ENCODE measurements at places on chromosomes 7 and 10. TPM values are rescaled to one million over a fixed set of nuclear protein-coding genes. Genes with fewer than 3 reads are reported as not detected.

The DLX6 gene
- not detected for polyA plus RNA-seq

The SFTPA1 gene
- polyA plus RNA-seq, result not detected

- no peak for DNase-seq
- no peak overlapping the region for H3K4me3 ChIP-seq
- H3K27ac ChIP-seq, result no peak overlapping the region
Observed at GRCh38 chr7:75532639-75533038, 40.5 kb downstream of the SPDYE5 start.

GRCh38 chr7:123641901-123642300 lies 13.8 kb upstream of the LMOD2 start:
- DNase-seq, result no peak
- no peaks in the 10 kb centered on the region for H3K4me1 ChIP-seq
- no peaks in the 10 kb centered on the region for H3K36me3 ChIP-seq
- no peak overlapping the region for H3K4me3 ChIP-seq
- no peak overlapping the region for H3K27ac ChIP-seq

DNA sequence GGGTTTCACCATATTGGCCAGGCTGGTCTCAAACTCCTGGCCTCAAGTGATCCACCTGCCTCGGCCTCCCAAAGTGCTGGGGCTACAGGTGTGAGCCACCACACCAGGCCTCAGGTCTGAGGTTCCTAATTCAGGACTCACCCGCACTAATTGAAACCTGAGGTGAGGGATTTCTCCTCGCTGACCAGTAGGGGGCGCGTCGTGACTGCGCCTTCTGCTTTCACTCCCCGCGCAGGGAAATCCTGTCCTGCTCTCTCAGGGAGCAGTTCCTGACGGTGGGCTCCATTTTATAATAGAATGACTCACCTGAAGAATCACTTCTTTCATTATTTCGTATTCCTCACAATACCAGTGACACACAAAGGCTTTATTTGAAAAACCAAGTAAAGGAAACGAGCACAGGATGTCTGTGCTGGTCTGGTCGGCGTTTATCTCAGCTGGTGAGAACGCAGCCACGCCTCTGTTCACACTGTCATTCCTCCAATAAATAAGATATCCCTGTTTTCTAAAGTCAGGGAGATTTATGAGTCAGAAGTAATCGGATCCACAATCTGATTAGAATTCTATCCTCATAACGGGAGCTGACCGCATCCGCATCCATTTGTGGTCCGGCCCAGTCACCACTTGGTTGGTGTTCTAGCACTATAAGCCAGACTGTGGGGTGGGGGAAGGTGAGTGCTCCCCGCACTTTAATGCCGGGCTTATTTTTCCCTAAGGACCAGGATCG lies 35.4 kb downstream of the BAG3 start:
- no peaks in the 10 kb centered on the region for H3K27me3 ChIP-seq
- peak overlapping the region; percentile 71 for H3K4me3 ChIP-seq
- H3K27ac ChIP-seq, result peak overlapping the region; percentile 21
- no peaks in the 10 kb centered on the region for H3K36me3 ChIP-seq
- H3K4me1 ChIP-seq, result peaks cover 9% of the 10 kb centered on the region
- peak; percentile 80 for DNase-seq

The TRPV6 gene
- polyA plus RNA-seq, result 0.08 TPM

GRCh38 chr10:99766302-99766681 lies 16.1 kb upstream of the ABCC2 start:
- H3K36me3 ChIP-seq, result peaks cover 42% of the 10 kb centered on the region
- H3K4me1 ChIP-seq, result peaks cover 2% of the 10 kb centered on the region
- no peak overlapping the region for H3K27ac ChIP-seq
- no peak overlapping the region for H3K4me3 ChIP-seq
- no peak for DNase-seq

- H3K27me3 ChIP-seq, result no peaks in the 10 kb centered on the region
- H3K27ac ChIP-seq, result no peak overlapping the region
- peaks cover 34% of the 10 kb centered on the region for H3K36me3 ChIP-seq
- H3K4me3 ChIP-seq, result no peak overlapping the region
- no peak for DNase-seq
Observed at GRCh38 chr7:2965301-2965700, 78.4 kb downstream of the CARD11 start.

DNA sequence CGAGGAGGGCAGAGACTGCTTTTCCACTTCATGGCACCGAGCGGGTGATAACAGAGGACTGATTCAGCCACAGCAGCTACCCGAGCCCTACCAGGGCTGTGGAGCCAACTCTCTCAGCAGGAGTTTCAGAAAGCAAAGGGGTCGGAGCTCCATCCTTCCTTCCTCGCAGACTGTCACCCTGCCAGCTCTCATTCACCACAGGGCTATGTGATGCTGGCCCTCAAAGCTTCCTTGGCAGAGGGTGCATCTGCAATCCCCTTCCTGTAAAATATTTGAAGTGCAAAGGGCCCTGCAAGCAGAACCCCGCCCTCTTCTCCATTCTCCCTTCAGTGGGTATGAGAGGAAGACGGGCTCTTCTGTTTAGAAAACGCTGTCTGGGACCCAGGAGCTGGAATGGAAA lies 105.3 kb upstream of the LYZL2 start:
- peaks cover 7% of the 10 kb centered on the region for H3K27me3 ChIP-seq
- H3K4me1 ChIP-seq, result no peaks in the 10 kb centered on the region
- no peak overlapping the region for H3K27ac ChIP-seq
- H3K36me3 ChIP-seq, result no peaks in the 10 kb centered on the region

The SRGN gene
- 301 TPM for polyA plus RNA-seq

- H3K27ac ChIP-seq, result no peak overlapping the region
- no peak overlapping the region for H3K4me3 ChIP-seq
- DNase-seq, result no peak
- H3K4me1 ChIP-seq, result no peaks in the 10 kb centered on the region
- no peaks in the 10 kb centered on the region for H3K36me3 ChIP-seq
- H3K27me3 ChIP-seq, result no peaks in the 10 kb centered on the region
Observed at GRCh38 chr7:97418312-97418711, 300.8 kb downstream of the SDHAF3 start.

DNA sequence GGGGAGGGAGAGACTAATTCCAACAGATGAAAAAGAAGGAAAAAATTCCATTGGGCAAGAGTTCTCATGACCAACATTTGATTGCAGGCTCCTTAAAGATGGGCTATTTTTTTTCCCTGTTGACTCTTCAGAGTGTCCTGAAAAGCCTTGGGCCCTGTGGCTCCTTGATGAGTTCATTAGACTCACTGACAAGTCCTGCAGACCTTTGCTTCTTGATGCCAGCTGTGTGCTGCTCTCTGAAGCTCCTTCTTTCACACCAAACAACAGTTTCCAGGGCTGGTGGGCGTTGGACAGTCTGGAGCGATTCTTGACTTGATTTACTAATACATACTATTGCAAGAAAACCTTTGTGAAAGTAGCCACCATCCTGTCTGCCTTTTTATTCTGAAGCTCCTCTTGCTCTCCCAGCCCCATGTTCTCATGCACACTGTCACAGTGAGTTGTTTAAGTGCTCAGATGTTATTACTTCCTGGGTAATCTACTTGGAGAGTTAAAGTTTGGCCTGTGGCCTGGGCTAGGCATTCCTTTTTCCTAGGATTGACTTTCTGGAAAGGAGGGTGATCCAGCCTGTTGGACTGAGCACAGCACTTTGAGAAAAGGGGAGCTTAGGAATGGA lies 250.3 kb downstream of the PTEN start:
- H3K36me3 ChIP-seq, result no peaks in the 10 kb centered on the region
- H3K4me1 ChIP-seq, result peaks cover 13% of the 10 kb centered on the region
- no peaks in the 10 kb centered on the region for H3K27me3 ChIP-seq
- no peak overlapping the region for H3K4me3 ChIP-seq
- no peak overlapping the region for H3K27ac ChIP-seq
- no peak for DNase-seq

DNA sequence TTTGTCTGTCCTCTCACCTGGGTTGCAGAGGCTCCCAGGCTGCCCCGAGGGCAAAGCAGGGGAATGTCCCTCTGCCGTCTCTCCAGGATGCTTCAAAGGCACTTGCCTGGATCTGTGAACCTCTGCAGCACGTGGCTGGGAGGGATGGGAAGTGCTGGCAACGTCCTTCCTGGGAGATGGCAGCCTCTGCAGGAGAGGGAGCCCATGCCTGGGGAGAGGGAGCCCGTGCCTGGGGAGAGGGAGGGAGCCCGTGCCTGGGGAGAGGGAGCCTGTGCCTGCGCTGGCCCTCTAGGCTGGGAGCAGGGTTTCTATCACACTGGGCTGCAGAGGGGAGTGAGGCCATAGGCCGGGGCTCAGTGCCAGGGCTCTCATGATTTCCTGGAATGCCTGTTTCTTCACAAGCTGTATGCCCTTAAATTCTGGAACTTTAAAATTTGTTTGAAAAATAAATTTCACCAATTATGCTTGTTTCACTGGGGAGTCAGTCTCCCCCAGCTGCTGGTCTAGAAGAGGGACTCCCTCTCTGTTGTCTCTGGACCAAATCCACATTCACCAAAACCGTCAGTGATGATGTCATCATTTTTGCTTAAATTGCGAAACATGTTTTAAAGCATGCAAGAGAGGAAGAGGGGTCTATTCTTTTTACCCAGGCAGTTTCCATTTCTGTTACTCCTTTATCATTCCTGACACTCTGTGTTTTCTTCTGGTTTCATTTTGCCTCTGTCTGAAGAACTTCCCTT lies 135.7 kb downstream of the DNAJB6 start:
- no peak for DNase-seq
- no peaks in the 10 kb centered on the region for H3K27me3 ChIP-seq
- H3K36me3 ChIP-seq, result peaks cover 14% of the 10 kb centered on the region

The MSMB gene
- not detected for polyA plus RNA-seq

DNA sequence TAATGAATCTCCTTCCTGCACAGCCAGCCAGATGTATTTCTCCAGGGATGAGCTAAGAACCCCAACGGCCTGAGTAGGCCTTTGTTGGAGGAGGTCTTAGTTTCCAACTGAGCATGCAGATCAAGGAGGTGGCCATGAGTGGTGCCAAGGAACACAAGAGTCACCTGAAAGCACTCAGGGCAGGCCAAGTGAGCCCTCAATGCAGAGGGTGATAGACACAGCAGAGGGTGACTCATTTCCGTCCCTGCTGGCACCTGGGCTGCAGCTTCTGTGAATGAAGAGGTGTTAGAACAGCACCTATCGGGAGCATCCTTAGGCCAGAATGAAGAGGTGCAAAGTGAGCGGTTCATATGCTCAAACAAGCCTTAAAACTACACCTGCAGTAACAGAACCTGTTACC lies 211.8 kb downstream of the FRMD4A start:
- no peak for DNase-seq
- H3K27me3 ChIP-seq, result no peaks in the 10 kb centered on the region
- H3K4me1 ChIP-seq, result no peaks in the 10 kb centered on the region

DNA sequence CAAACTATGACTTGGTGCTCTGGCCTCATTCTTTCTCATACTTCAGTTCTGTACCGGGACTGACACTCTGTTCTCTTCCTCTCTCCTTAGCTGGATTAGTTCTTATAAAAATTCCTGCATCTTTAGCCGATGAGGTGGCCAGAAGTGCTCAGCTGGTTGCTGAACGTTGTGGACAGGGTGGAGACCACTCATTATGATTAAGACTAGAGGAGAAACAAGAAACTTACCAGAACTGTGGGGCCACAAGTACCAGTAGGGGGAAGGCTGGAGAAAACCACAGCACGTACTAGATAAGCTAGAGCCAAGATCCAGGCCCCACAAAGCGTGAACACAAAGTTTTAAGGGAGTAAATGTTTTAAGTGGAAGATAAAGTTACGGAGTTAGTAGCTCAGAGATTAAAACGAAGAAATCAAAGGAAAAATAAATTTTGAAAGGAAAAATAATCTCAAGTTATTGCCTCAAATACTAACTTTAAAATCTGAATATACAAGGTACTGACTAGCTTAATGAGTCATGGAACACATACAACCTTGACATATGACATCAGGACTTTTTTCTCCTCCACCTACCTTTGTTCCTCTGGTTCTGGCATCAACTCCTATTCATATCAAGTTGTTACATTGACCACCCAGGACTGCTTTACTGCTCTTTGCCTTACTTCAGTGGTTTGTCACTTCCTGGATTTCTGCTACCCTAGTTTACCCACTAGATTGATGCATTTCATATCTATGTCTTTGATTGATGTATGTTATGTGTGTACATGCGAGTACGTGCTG lies 469.0 kb downstream of the TFEC start:
- no peaks in the 10 kb centered on the region for H3K4me1 ChIP-seq
- H3K4me3 ChIP-seq, result no peak overlapping the region
- H3K36me3 ChIP-seq, result no peaks in the 10 kb centered on the region
- H3K27me3 ChIP-seq, result no peaks in the 10 kb centered on the region
- no peak for DNase-seq

The ELMO1 gene
- polyA plus RNA-seq, result 58.4 TPM

The SDK1 gene
- 0.20 TPM for polyA plus RNA-seq

- H3K4me1 ChIP-seq, result peaks cover 79% of the 10 kb centered on the region
- no peaks in the 10 kb centered on the region for H3K27me3 ChIP-seq
- peak overlapping the region; percentile 92 for H3K4me3 ChIP-seq
- H3K27ac ChIP-seq, result peak overlapping the region; percentile 93
- peak; percentile 86 for DNase-seq
Observed at GRCh38 chr10:69089638-69090599, 2.0 kb downstream of the SRGN start.

DNA sequence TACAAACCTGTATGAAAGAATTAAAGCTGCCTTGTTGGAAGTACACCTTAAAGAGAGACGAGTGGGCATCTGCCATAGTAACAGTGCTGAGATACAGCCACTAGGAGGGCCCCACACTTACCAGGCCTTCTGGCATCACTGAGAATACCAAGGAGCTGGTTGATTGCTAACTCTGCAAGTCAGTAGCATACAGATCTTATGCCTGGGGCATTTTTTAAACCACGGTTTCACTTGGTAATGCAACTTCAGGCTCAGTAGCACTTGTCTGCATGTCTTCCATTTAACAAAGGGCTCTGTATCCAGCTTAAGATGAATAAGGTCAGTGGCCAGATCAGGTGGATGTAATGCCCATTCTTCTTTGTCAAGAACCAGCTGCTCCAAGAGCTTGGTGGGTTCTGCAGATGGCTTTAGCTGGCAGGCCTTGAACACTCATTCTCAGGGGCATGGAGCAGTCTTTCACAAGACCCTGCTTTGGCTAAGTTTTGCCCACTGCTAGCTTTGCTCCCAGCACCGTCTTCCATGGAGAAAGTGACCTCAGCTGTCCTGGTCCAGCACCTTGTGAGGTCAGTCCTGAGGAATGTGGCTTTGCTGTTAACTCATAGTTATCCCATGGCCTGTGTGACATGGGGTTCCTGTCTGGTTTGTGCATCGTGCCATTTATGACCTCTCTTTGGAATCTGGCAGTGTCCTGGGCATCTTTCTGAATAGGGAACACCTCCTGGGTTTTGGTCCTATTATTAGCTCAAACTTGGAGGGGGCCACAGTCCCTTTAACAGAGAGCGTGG lies 68.1 kb downstream of the BMPER start:
- DNase-seq, result no peak
- no peaks in the 10 kb centered on the region for H3K36me3 ChIP-seq
- H3K4me3 ChIP-seq, result no peak overlapping the region

DNA sequence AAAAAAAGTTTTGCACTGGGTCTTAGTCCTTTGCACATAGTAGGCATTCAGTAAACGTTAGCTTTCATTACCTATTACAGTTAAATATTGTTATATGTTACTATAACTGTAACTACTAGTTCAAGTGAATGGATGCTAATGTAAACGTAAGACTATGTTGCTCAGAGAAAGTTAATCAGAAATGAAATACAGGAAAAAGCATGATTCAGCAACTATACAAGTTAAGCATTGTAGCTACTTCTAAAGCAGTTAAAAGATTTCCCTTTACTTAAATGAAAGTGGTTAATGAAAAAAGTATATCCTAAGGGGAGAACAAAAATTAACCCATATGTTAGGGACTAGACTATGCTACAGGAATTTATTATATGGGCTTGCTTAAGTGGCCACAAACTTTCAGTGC lies 121.2 kb downstream of the SKAP2 start:
- no peak for DNase-seq
- no peak overlapping the region for H3K4me3 ChIP-seq
- H3K27me3 ChIP-seq, result peaks cover 16% of the 10 kb centered on the region
- H3K4me1 ChIP-seq, result no peaks in the 10 kb centered on the region

- H3K36me3 ChIP-seq, result no peaks in the 10 kb centered on the region
- no peak overlapping the region for H3K4me3 ChIP-seq
- no peak overlapping the region for H3K27ac ChIP-seq
Observed at GRCh38 chr10:75718991-75719390, 287.6 kb downstream of the LRMDA start.

Measured in naive thymus-derived CD8-positive, alpha-beta T cell (primary cell).